MV-4-11 (cell line): ENCODE measurements at places on chromosomes 1 and 21.
A peak's percentile ranks its signal among the peaks of the same experiment; 100 is the strongest.

GRCh38 chr1:40553017-40553416, 21.6 kb downstream of the ZNF684 start:
- DNase-seq: no peak

GRCh38 chr1:54857746-54858561, 29.0 kb downstream of the DHCR24 start:
- peak; percentile 73 for DNase-seq

DNA sequence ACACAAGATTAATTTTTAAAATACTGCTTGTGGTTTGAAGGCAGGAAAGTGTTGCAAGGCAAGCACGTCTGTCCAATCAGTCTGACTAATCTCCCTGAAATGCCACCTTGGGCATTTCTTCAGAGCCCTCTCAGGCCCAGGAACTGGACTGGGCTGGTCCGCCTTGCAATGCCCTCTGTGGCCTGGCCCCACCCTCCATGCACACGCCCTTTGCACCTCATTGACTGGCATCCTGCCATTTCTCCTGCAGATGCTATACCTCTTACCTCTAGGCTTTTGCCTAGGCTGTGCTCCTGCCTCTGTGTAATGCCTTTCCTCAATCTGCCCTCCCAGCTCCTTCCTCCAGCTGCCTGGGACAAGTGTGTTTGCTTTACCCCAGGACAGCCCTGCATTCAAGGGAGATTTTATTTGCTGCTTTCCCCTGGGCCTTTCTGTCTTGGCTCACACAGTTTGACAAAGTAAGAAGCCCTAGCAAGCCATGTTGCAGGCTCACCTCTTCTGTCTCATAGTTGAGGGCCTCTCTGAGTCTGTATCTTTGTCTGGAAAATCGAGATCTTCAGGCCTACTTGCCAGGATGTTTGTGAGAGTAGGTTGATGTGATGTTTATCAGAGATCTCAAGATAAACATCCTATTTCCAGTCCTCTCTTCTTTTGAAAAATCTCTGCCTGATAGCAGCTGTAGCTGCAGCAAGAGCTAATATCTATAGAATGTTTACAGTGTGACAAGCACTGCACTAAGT, 149.2 kb upstream of the JUN start:
- DNase-seq: peak; percentile 36

GRCh38 chr21:42654179-42654912, 925 bp downstream of the PDE9A start:
- no peak for DNase-seq

DNA sequence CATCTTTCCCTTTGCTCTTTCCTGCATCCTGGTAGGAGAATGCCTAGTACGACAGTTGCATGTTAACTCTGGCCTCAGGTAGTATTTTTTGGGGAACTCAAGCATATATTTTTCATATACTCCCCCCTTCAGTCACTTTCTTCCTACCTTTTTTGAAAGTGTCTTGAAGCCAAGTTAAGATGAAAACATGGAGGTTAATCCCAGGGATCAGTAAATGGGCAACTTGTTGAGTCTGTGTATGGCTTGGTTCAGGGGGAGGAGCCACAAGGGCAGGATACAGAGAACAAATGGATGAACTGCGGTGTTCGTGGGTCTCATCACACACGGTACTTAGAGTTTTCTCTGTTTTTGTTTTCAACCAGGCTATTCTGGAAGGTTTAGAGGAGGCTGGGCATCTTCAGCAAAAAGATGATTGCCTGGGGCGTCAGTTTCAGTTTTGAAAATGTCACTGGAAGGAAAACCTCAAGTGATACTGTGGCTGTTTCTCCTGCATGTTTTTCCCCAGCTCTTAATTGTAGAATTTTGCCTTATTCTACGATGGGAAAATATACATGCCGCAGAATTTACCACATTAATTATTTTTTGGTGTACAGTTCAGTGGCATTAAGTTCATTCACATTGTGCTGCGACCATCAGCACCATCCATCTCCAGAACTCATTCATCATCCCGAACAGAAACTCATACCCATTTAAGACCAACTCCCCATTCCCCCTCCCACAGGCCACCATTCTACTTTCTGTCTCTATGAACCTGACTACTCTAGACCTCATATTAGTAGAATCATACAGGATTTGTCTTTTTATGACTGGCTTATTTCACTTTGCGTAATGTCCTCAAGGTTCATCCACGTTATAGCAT, 71.5 kb downstream of the MAP10 start:
- no peak for DNase-seq

- peak; percentile 25 for DNase-seq
These were observed 6.5 kb downstream of the CNST start for GRCh38 chr1:246572785-246573184.

- no peak for DNase-seq
These were observed 898 bp upstream of the PTGS2 start for GRCh38 chr1:186681121-186681520.

GRCh38 chr1:94456736-94457135, 38.5 kb downstream of the ABCD3 start:
- no peak for DNase-seq

- DNase-seq: no peak
These were observed 110.9 kb downstream of the ESRRG start for GRCh38 chr1:216612291-216612690.

GRCh38 chr1:211566431-211567025, 12.4 kb downstream of the SLC30A1 start:
- DNase-seq: no peak

GRCh38 chr1:99445486-99445885, 181.2 kb downstream of the PLPPR4 start:
- no peak for DNase-seq

DNA sequence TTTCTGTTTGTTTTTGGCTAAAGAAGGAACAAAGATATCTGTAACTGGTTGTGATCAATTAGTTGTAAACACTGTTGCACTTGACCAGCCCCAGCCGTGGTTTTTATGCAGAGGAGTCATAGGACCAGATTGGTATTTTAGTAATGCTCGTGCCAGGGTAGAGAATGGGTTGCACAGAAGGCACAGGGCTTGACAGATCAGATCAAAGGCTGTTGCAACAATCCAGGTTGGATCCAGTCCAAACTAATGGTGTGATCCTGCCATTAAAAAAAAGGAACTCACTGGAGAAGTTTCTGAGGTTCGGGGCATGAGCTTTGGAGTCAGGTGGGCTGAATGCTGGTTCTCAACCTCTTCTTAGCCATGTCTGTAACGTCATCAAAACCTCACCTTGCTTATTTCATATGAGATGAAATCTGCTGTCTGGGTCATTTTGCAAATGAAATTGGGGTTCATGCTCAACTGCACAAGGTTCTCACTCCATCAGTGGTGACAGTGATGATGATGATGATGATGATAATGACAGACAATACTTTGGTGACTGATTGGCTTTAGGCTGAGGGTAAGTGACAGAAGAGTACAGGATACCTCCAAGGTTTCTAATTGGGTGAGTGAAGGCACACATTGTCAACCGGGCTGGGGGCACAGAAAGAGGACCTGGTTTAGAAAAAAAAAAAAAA, 43.1 kb downstream of the ZNF281 start:
- DNase-seq: peak; percentile 35

- DNase-seq: no peak
These were observed 6.4 kb downstream of the CRABP2 start for GRCh38 chr1:156698995-156699394.

- DNase-seq: peak; percentile 44
These were observed 18.1 kb downstream of the LRIF1 start for GRCh38 chr1:110945626-110946025.

- peak; percentile 58 for DNase-seq
These were observed 16.2 kb downstream of the CNST start for GRCh38 chr1:246582301-246583055.

DNA sequence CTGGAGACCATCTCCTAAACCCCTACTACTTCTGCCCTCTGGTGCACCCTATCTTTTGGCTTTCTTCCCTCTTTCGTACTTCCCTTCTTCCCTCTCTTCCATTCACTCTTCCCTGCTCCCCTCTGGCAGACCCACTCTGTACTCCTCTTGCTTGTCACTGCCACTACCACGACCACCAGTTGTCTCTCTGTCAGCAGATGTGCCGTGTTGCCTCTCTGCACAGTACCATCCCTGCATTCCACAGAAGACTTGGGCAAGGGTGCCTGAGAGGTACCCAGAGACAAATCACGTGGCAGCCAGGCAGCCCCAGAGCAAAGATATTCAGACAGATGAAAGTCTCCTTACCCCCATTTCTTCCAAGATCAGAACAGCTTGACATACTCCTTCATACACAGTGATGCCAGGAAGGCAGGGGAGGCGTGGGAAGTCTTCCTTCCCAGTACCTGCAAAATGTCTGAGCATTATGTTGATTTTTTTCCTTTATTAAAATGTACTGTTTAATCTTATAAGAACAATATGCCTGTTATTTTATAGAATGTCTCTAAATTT, 15.0 kb downstream of the CAMSAP2 start:
- DNase-seq: no peak

GRCh38 chr1:21381354-21381753, 58.6 kb upstream of the NBPF3 start:
- DNase-seq: no peak

DNA sequence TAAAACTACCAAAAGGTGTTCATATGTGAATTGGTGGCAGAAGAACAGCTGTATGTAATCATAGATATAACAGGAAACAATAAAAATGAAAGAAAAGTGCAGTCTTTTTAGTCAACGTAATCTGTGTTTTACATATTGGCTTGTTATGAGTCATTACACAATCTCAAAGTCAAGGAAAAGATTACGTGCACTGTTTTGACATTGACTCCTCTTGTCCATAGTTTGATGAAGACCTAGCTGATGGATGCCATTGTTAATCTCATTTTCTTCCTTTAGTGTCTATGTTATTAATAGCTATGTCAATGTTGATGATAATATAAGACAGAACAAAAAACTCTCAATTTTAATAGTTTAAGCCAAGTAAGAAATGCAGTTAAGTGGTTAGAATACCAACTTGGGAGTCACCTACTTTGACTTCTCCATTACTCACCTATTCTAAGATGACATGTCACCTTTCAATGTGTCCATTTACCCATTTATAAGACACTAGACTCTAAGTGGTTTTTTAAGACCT, 84.5 kb upstream of the SAMSN1 start:
- DNase-seq: no peak

GRCh38 chr21:43789276-43790009, at the start of gene RRP1:
RRP1 (plus strand) TSS chr21:43789577; CDS start chr21:43789630, 53 bp downstream.
- peak; percentile 81 for DNase-seq

- DNase-seq: peak; percentile 70
These were observed 25.4 kb upstream of the LMX1A start for GRCh38 chr1:165381745-165382505.

DNA sequence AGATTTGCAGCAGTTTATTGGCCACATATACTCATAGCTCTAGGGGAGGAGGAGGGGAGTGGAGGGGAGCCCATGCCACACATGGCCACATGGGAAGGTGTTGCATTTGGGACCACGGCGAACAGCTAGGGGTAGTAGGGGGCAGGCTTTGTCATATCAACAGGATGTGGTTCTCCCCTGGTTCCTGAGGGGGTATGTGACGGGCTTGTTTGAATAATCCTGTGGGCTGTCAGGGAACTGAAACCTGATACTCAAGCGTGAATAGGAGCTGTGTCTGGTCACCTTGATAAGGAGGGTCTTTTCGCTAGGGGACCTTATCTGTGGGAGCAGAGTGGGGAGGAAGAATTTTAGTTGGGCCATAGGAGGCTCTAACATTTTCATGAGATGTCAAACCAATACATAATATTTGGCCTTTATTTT, 264.7 kb downstream of the CTH start:
- DNase-seq: no peak

DNA sequence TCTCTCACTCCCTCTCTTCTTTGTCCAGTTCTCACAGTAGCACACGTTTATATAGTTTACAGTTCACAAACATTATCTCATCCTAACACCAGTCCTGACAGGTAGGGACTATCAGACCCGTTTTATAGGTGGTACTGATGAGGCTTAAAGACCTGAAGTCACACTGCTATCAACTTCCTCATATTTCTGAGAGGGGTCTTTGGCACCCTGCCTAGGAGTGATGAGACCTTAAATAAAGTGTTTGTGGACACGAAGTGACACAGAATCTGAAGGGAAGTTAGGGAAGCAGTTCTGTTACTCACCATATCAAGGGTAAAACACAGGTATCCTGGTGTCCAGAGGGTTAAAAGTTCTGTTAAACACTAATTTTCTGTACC, 590 bp upstream of the TACSTD2 start:
- no peak for DNase-seq

GRCh38 chr1:178484698-178485225, 12.0 kb downstream of the CLEC20A start:
- DNase-seq: no peak

- no peak for DNase-seq
These were observed 115.0 kb downstream of the ACBD6 start for GRCh38 chr1:180387413-180387812.

- no peak for DNase-seq
These were observed 59.9 kb downstream of the SLC22A15 start for GRCh38 chr1:116036255-116036654.

DNA sequence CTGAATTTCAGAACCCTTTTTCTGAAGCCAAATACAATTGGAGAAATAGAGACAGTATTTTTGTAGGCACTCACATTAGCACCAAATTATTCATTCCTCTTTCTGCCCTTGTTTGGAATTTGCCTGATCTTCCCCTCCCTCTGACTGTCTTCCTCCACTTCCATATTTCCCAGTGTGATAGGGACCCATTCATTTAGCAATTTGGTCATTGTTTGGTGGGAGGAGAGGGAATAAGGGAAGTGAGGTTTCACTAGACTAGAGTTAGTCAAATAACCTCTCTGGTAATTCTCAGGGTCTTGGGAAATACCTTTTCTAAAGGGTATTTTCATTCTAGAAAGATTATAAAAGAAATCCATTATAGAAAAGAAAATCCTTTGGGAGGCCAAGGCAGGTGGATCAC, 31.0 kb upstream of the MTMR11 start:
- DNase-seq: no peak

DNA sequence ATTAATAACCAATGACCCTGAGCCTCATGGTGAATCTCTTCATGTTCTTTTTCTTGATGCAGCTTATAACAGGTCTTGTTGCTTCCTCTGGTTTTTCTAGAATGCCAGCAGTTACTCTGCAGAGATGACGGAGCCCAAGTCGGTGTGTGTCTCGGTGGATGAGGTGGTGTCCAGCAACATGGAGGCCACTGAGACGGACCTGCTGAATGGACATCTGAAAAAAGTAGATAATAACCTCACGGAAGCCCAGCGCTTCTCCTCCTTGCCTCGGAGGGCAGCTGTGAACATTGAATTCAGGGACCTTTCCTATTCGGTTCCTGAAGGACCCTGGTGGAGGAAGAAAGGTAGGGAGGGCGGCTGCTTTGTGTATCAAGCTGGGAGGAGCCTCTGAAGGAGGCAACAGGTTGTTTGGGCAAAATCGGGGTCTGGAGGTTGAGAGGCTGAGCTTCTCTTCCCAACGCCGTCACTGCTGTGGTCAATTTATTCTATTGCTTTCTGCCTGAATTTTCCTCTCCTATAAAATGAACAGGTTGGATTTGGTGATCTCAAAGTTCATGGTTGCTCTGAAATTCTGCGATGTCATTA, 6.7 kb downstream of the ABCG1 start:
- DNase-seq: no peak
